ENCODE measurements at places on chromosomes 13 and 19.

DNA sequence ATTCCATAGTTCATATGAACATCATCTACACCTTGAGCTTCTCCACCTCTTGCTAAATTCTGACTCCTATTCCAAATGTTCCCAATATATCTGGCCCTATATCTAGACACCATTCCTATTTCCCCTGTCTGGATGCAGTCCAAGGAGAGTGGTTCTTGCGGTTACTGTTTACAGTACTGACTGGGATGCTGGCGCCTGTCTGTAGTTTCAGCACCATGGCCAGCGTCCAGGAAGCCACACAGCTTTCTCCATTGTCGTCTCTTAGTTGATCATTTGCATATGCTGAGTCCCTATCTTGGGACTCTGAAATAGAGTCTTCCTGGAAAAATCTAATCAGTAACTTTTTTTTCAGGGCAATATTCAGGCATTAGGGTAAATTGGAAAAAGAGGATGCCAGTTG is 14.9 kb downstream of the LAIR2 start:
- DNase-seq, result peak; percentile 71

DNA sequence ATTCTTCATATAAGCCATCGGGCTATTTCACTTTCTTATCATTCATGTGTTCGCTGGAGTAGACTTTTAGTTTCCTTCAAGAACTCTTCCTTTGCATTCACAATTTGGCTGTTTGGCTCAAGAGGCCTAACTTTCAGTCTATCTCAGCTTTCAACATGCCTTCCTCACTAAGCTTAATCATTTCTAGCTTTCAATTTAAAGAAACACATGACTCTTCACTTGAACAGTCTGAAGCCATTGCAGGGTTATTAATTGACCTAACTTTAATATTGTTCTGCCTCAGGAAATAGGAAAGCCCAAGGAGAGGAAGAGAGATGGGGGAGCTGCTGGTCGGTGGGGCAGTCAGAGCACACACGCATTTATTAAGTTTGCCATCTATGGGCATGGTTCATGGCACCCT is 158.1 kb downstream of the SUCLA2 start:
- peak; percentile 4 for DNase-seq

- no peak for DNase-seq
Measured at GRCh38 chr19:38726761-38727301, 17.4 kb downstream of the CAPN12 start.

- peak; percentile 88 for DNase-seq
Measured at GRCh38 chr19:55586976-55587668, 6.5 kb upstream of the ZNF579 start.

DNA sequence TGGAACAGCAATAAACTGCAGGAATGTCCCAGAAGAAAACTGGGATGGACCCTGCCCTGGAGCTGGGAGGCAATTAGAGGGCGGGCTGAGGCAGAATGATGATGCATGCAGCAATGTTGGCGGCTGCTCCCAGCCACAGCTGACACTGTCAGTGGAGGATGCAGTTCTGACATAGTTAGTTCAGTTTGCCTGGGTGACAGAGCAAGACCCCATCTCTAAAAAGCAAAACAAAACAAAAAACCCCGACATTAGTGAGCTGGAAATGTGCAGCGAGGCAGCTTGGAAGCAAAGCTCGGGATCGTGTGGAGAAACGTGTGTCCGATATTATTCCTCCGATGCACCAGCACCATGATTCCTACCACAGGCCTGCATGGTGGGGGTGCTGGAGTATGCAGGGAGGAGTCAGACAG is 110.1 kb upstream of the UQCRFS1 start:
- DNase-seq, result no peak

- DNase-seq, result peak; percentile 25
Measured at GRCh38 chr13:97225533-97225932, 3.4 kb downstream of the MBNL2 start.

DNA sequence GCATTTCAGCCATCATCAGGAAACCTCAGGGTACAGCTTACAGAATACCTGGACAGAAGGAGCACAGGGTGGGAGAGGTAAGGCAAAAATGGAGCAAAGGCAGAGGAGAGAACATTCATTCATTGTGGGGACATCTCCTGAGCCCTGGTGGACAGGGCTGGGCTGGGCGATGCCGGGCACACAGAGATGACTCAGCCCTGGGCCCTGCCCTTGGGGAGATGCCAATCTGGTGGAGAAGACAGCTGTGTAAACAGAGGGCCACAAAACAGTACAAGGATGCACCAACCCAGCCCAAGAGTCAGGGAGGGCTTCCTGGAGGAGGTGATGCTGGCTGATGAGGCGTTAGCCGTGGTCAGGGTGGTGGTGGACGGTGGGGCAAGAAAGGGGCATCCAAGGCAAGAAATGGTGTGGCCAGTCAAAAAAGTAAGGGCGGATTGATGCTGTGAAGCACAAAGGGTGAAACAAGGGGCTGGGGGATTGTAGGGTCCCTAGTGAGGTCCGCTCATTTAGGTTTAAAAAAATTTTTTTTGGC is 3.6 kb upstream of the HAS1 start:
- DNase-seq, result no peak

DNA sequence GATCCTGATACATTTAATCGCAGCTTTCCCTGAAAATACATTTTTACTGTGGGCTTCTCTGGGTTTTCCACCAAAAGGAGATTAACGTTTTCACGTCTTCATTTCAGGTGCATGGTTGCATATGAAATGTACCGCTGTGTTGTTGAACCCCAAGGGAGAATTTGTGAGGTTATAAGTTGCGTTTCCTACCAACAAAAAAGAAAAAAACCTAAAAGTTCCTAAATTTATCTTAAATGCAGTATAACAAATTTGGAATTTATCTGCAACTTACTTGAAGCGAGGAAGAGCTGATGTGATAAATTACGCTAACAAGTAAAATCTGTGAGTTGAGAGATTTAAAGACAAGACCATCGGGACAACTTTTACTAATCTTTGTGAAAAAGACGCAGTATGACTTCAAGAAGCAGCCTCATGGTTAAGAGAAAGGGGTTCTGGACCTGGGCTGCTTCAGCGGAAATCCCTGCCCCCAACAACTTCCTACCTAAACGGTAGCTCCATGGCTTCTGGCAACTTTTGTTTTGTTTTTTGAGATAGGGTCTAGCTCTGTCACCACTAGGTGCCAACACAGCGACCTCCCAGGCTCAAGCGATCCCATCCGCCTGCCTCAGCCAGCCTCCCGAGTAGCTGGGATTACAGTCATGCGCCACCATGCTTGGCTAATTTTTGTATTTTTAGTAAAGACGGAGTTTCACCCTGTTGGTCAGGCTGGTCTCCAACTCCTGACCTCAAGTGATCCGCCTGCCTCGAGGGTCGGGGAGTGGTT is 958 bp upstream of the OBI1 start:
- DNase-seq, result peak; percentile 17

- peak; percentile 8 for DNase-seq
Measured at GRCh38 chr19:56765137-56765536, 75.4 kb downstream of the PEG3 start.

- DNase-seq, result no peak
Measured at GRCh38 chr13:93220073-93220472, 6.5 kb upstream of the GPC6 start.

DNA sequence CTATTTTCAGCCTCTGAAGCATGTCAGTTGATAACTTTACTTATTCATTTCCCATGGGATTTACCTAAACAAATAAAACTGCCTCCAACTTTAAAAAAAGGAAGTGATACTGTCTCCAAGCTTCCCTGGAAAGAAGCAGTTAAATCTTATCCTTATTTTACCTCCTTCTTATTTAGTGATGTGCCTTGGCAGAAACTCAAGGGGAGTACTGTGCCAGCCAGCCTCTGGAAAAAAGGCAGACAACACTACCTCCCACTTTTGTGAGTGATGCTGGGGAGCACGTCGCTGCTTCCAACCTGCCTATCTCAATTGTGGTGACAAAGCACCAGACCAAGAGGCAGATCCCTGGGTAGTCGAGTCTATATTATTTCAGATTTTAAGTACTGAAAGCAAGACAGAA is 765.6 kb downstream of the DIAPH3 start:
- DNase-seq, result no peak

- DNase-seq, result no peak
Measured at GRCh38 chr13:112059457-112060281, 7.3 kb upstream of the SOX1 start.

DNA sequence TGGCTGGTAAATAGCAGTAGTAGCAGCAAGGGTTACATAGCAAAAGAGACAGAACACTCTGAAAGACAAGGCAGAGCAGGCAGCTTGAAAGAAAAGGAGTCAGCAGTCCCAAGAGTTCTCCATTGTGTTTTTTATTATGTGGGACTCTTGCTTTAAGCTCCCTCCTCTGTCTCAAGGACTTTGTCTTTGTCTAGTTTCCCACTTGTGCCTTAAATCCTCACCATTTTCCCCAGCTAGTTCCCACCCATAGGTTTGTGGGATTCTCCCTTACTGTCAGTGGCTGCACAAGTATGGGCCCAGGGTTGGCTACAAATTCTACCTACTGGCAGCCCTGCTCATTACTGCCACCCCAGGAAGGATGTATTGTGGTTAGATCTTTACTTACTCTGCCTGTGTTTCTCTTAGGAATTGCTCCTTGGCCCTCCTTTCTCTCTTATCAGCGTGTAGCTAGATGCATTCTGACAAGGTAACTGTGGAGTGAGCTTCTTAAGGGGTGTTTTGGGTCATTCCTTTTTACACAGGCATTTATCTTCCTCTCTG is 413.4 kb upstream of the PCDH9 start:
- DNase-seq, result no peak

- peak; percentile 66 for DNase-seq
Measured at GRCh38 chr13:30504081-30504480, 38.3 kb upstream of the HMGB1 start.

DNA sequence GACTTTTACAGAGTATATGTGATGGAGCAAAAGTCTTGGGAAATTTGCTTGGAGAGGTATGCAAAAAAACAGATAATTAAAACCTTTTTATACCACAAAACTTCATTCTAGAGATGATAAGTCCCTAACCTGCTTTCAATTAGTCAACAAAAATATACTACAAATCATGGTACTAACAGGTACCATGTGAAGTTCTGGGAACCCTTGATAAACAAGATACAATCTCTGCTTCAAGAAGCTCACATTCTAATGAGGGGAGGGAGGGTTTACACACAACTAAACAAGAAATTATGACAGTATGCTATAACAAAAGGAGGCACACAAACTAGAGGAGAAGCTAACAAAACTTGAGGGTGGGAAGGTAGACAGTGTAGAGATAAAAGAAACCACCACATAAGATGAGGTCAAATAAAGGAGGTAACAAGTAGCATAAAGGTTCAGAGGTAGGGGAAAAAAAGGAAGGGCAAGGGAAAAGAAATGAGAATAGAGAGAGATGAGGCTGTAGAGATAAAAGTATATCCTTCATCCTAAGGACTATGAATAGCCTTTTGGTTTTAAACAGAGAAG is 91.4 kb downstream of the MYCBP2 start:
- DNase-seq, result no peak

- no peak for DNase-seq
Measured at GRCh38 chr19:57016076-57016475, 103.7 kb upstream of the USP29 start.

DNA sequence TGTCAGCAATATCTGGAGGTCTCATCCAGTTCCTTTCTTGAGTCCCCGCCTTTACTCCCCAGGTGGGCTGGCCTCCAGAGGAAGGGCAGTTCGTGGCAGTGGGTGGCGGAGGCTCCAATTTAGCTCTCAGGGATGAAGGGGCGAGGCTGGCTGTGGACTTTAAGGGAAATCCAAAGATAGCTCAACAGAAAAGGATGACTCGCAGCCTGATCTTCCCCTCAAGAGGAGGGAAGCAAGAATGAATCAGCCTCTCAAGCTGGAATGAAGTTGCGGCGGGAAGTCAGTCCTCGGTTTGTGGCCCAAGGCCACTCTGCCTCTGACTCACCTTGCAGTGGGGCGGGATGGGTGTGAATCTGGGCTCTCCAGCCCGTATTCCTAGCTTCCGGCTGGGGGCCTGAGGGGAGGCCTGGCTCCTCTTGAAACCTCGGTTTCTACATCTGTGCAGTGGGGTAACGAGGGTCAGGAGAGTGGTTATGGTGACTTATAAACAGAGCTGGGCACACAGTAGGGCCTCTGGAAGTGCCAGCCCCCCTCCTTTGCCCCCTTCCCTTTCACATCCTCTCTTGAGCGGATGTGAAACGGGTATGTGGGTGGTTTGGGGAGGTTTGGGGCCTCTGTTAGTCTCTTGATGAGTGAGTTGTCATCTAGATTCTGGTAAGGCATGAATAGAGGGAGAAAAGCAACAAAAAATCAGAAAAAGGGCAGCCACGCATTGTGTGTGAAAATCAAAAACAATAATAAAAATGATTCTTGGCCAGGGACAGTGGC is 10.5 kb upstream of the SMG9 start:
- peak; percentile 98 for DNase-seq

DNA sequence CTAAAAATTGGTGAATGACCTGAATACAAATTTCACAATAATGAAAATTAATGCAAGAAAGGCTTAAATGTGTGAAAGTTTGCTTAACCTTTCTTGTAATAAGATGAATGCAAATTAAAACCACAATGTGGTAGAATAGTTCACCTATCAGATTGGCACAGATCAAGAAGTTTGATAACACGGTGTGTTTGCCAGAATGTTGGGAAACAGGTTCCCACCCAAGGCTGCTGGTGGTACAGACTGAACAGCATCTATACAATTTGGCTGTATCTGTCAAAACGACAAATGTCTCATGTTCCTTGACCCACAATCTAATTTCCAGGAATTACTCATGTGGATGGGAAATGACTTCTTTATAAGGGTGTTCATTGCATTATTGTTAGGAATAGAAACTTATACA is 8.6 kb upstream of the IRS2 start:
- peak; percentile 13 for DNase-seq

DNA sequence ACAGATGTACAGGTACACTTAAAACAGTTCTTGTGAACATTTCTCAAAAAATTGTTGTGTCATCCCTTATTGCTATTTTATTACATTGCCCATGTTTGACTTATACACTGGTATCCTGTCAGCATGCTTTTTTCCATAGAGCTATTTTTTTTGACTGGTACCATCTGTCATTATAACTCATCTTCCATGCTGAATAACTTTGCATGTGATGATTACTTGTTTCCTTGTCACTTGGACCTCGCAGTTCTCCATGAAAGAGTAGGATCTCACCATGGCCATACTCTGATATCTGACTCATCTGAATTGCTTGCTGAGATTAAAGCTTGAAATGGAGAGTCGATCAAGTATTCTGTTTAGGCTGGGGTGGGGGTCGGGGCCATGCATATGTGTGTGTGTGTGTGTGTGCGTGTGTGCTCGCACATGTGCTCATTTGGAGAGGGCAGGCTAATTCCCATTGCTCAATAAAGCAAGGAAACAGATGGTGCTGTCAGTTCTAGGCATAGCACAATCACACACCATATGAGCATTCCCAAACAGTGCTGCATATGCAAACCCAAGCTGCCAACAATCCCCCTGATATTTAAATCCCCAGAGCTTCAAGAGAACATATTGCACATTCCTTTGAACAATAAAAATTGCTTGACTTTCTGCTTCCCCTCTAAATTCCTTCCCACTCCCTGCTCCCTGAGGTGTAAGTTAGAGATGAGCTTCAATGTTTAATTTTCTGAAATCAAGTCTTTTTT is 62.9 kb downstream of the NHLRC3 start:
- no peak for DNase-seq

DNA sequence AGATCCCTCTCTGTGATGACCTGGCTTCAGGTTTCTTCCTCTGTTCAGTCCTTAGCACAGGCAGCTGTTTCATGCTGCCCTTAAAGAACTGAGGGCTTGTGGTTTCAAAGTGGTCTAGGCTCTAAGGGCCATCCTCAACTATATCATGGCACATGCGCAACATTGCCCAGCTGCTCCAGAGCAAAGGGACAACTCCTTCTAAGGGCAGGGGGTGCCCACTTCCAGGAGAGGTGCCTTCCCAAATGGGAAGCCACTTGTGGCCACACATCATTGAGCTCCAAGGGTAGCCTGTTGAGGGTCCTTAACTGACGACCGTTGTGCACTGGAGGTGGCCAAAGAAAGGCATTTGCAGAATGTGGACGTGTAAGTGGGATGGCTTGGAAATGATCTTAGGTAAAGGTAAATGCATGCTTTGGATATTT is 7.3 kb downstream of the GPR183 start:
- no peak for DNase-seq
